ENCODE measurements at places on chromosomes 3 and 15.
A peak's percentile ranks its signal among the peaks of the same experiment; 100 is the strongest.

- no peak for DNase-seq
These were observed 536 bp downstream of the SNAPC5 start for GRCh38 chr15:66496951-66497501.

GRCh38 chr15:101501703-101502373, 12.3 kb upstream of the PCSK6 start:
- DNase-seq: peak; percentile 95

DNA sequence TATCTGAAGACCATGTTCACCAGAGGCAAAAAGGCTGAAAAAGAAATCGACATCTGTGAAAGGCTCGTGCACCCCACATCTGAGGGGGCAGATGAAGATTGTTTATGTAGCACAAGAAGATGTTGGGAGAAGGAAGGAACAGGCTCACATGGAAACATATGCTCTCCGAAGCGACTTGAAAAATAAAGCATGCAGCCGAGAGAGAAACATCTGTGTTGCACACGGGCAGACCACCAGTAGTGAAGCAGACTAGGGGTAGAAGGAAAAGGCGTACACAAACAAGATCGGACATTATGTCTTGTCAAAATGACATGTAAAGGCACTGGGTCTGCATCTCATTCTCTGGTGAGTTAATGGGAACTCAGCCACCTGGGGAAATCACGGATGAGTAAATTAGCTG, 356.5 kb downstream of the ZIC4 start:
- no peak for DNase-seq

DNA sequence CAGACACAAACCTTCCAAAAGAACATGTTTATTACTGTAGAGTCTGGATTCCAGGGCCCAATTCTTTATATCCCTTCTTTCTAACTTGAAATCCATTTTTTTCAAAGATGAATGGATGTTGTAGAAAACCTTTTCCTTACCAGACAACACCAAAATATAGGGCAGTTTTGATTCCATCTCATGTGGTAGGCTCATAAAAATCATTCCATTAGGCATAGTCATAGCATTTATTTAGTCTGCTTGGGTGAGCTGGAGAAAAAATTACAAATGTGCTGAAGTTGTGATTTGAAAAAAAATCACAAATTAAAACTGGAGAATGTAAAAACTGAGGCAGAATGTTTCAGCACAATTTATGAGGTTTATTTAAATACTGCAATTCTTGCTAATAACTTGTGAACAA, 199.3 kb upstream of the TBC1D5 start:
- DNase-seq: no peak

- DNase-seq: no peak
These were observed 304.2 kb downstream of the PTPRG start for GRCh38 chr3:61865466-61866152.

GRCh38 chr3:38031022-38031994, 1.9 kb upstream of the PLCD1 start:
- DNase-seq: peak; percentile 85

Measured in vagina (tissue), 2 donors.